ENCODE measurements at places on chromosomes 3 and 15.

DNA sequence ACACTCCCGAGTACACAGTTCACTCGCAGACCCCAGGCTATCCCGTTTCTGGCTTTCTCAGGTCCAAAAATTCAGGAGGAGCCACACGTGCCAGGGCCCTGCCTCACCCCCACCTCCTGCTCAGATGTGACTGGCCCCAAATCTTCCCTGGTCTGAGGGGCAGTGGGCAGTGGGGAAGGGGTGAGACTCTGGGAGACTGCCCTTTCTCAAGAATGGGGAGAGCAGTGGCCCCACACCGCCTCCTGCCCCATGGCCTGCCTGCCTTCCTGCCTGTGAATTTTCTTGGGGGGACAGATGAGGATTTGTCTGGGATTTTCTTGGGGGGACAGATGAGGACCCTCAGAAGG is 174.6 kb downstream of the MEGF11 start:
- no peak for DNase-seq

DNA sequence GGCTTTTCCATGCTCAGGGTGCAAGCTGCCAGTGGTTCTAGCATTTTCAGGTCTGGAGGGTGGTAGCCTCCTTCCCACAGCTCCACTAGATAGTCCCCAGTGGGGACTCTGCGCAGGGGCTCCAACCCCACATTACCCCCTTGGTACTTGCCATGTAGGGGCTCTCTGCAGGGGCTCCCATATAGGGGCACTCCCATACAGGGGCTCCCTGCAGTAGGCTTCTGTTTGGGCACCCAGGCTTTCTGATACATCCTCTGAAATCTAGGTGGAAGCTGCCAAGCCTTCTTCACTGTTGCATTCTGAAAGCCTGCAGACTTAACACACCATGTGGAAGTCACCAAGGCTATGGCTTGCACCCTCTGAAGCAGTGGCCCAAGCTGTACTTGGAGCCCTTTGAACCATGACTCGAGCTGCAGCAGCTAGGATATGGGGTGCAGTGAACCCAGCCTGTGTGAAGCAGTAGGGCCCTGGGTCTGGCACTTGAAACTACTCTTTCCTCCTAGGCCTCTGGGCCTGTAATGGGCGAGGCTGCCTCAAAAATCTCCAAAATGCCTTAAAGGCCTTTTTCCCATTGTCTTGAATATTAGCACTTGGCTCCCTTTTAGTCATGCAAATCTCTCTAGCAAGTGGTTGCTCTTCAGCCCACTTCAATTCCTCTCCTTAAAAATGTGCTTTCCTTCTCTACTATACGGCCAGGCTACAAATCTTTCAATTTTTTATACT is 96.4 kb downstream of the TPRA1 start:
- DNase-seq: no peak

DNA sequence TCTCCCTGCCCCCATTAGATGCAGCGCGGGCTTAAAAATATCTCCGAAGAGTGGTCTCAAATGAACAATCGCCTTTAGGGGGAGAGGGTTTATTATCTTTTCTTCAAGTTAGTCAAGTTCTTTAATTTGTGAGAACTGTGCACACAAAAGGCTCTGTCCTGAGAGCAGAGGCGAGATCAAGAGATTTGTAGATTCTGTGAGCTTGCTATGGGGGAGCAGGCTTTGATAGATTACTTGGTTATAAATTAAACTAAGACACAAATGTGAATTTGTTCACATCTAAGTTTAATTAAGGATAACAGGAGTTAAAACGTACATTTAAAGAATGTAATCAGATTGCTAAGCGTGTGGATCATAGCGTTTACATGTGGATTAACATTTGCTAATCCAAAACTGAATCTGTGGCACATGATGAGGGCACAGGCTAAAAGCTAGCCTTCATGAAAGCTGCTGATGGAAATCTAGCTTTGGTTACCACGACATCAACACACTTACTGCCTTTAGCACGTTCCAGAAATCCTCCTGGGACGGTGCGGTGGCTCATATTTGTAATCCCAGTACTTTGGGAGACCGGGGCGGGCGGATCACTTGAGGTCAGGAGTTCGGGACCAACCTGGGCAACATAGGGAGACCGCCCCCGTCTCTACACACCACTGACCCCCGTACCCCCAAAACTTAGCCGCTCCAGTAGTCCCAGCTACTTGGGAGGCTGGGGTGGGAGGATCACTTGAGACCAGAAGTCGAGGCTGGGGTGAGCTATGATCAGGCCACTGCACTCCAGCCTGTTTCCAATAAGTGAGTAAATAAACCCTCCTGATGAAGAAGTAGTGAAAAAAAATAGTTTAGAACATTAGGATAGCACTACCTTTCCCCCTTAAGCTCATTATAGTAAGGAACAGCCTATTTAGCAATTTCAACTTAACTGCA is 1.0 kb upstream of the PRTG start:
- no peak for DNase-seq

GRCh38 chr3:140763532-140763931 is 85.7 kb downstream of the TRIM42 start:
- no peak for DNase-seq

DNA sequence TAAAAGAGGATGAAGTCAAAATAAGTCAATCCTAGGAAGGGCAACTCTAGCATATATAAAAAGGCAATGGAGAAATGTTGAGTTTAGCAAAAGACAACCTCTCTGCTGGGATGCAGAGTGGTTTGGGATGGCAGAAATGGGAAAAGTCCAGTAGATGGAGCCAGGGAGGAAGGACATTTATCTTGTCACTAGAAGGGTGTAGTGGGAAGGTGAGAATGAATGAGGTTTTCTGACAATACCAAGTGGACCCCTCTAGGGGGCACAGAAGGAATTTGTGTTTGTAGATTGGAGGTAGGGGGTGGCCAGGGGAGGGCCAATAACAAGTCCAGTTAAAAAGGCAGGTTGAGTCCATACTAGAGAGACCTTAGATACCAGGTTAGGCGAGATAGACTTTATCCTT is 80.0 kb downstream of the THSD4 start:
- no peak for DNase-seq

- no peak for DNase-seq
These were observed 893.3 kb upstream of the GBE1 start for GRCh38 chr3:82654708-82655107.

- no peak for DNase-seq
These were observed 64.3 kb downstream of the PLAAT1 start for GRCh38 chr3:193305356-193305755.

- DNase-seq: no peak
These were observed 43.6 kb downstream of the RASA2 start for GRCh38 chr3:141530415-141530768.

- no peak for DNase-seq
These were observed 123.0 kb downstream of the ASB7 start for GRCh38 chr15:100725121-100726069.

DNA sequence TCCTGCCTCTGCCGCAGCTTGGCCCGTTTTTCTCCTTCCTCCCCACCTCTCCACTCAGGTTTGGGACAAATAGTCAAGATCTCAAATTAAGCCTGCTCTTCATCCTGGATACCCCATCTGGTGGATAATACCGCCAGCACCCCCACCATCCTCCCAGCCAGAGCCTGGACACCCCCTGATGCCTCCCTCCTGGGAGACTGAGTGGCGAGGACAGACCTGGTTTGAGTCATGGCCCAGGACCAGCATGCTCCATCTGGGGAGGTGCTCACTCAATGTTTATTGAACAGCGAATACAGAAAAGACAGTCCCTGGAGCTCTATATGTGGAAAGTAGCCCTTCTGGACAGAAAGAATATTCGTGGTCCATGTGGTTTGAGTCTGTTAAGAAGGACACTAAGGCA is 23.3 kb downstream of the CTSH start:
- no peak for DNase-seq

- no peak for DNase-seq
These were observed 114.4 kb downstream of the FOXP1 start for GRCh38 chr3:71469138-71469435.

DNA sequence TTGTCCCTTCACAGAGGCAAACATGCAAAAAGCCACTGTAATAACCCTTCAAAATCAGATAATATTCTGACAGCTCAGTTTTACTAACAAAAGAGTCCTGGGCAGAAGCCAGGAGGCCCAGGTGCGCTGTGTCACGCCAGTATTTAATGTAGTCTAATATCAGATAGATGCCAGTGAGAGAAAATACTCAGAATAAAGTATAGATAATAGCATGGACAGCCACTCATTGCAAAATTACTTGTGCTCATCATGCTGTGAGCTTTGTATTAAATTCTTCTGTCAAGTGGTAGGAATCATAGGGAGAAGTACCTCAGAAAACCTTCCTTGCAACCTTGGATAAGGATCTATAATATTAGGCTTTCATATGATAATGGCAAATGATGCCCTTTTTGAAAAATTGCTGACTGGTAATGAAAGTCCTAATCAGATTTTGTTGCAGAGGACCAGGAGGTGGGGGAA is 1154.3 kb downstream of the ROBO1 start:
- no peak for DNase-seq
